Fibroblast of gingiva (primary cell): ENCODE measurements at places on chromosomes 3 and 15.
A peak's percentile ranks its signal among the peaks of the same experiment; 100 is the strongest.

- no peak for DNase-seq
These were observed 374.2 kb downstream of the MECOM start for GRCh38 chr3:169289273-169289672.

GRCh38 chr15:65790694-65791334 lies 1.3 kb downstream of the DENND4A start:
- DNase-seq, result peak; percentile 19

DNA sequence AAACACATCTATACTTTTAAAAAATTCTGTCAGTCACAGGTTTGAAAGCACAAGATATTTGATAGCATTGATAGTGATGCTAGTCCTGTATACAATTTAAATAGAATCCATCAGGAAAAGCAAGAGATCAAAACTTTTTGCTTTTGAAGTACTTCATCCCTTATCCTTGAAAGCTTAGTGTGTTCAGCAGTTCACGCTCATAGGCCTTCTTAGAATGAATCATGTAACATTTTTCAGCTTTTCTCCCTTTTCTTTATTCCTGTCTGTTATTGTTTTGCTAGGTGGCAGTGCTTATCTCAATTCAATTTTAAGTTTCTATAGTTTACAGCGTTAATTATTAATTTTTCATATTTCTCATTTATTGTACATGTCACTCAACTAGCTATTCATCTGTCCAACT lies 69.1 kb downstream of the FGF7 start:
- no peak for DNase-seq

GRCh38 chr3:29215948-29216347 lies 64.9 kb upstream of the RBMS3 start:
- no peak for DNase-seq

GRCh38 chr15:34336231-34336990 lies 1.2 kb downstream of the SLC12A6 start:
- DNase-seq, result no peak

GRCh38 chr3:46460051-46460450 lies 4.7 kb downstream of the LTF start:
- no peak for DNase-seq

GRCh38 chr3:34449305-34449704 lies 650.9 kb downstream of the PDCD6IP start:
- no peak for DNase-seq

GRCh38 chr3:40464339-40465110 lies 7.4 kb downstream of the RPL14 start:
- DNase-seq, result no peak

DNA sequence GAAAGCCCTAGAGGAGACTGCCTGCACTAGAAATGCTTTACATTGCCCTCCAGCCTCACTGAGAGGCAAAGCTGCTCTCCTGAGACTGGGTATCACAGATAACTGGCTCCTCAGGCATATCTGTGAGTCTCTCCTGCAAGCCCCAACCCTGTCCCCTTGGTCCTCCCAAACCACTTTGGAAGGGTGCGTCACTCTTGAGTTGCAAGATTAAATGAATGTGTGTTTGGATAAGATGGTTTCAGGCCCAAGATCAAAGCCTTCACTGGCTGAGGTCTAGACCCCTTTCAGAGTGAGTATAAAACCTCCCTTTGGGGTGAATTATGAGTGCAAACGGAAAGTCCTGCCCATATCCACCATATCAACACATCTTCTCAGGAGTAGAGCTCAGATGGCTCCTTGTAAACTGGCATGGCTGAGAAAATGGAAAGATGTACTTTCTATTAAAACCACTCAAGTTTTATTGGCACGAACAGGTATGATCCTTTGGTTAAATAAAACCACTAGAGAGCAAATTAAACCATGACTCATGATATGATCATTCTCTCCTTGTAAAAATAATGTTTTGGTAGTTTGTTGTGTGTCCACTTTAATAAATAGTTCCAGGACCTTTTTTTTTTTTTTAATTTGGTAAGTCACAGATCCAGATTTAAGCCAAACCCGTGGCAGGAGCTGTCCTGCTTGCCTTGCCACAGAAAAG lies 164.0 kb downstream of the CHST2 start:
- peak; percentile 15 for DNase-seq

- DNase-seq, result no peak
These were observed 112.5 kb upstream of the CADPS start for GRCh38 chr3:62987721-62988120.

- no peak for DNase-seq
These were observed 15.9 kb downstream of the SCG3 start for GRCh38 chr15:51697163-51697562.

- DNase-seq, result no peak
These were observed 91.5 kb upstream of the TNFAIP8L3 start for GRCh38 chr15:51186181-51186705.
